Cardiac septum (tissue), 1 donor: ENCODE measurements at places on chromosomes 3 and 15.

GRCh38 chr3:189148081-189148507, 23.7 kb upstream of the TPRG1 start:
- peak; percentile 77 for DNase-seq

- peak; percentile 81 for DNase-seq
These were observed 3.3 kb downstream of the SCAMP2 start for GRCh38 chr15:74869726-74870407.

DNA sequence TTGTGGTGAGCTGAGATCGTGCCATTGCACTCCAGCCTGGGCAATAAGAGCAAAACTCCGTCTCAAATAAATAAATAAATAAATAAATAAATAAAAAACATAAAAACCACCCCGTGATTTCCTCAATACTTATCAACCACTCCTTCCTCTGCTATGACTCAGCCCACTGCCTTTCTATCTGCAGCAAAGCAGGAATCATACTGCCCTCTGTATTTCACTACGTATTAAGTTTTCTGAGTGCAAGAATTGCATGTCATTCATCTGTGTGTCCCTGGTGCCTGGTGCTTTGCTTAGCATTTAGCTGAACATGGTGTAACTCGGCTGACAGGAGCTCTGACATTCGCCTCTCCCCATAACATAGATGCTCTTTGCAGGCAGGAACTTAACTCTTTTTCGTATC, 7.1 kb downstream of the LSG1 start:
- no peak for DNase-seq

DNA sequence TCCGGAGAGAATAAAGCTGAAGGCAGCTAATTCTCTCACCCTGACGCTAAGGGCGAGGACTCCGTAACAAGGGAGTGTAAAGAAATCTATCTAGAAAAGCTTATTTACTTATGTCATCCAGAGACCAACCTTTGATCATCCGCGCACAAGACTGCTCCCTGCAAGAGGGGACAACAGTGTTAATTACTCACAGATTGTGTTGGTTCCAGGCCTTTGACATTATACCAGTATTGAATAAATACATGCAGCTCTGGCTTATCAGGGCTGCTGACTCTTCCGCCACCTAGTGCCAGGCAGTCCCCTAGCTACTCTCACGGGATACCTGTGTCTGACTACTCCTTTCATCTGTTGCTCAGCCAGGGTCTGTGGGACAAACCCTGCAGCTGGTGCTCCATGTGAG, 211.7 kb downstream of the DTWD1 start:
- DNase-seq: no peak

DNA sequence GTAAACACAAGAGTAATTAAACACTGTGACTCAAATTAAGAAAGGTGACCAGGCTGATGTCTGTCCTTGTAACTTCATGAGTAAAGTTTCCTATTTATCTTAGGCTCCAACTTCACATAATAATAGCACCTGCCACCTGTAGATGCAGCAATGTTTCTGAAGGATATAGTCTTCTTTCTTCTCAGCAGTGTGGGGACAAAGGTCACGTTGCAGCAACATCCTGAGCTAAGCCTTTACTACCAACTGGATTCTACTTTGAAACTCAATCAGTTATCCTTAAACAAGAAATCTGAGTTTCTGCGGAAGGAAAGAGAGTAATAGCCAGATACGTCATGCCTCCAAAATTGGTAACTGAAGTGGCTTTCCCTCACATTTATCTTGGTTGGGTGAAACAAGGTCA, 253.1 kb downstream of the RBMS3 start:
- DNase-seq: no peak

DNA sequence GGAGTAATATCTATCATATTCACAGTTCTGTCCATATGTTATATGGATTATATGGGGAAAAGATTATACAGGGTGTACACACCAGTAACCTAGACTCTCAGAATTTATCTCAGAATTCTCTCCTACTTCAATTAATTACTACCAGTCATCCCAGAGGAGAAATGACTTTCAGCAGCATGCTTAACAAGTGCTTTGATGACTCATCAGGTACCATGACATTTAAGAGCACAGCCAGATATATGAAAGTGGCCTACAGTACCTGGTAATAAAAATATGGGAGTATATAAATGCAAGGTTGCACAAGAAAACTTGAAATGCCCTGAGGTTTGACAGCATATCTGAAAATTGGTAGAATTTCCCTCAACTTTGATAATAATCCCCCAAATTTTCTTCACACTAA, 1273.0 kb downstream of the OTOL1 start:
- no peak for DNase-seq
